Metanephros (tissue), 2 donors: ENCODE measurements at places on chromosomes 4 and X. TPM values are rescaled to one million over a fixed set of nuclear protein-coding genes. Genes with fewer than 3 reads are reported as not detected.

The FSTL5 gene
- 2.2 TPM for total RNA-seq

The HTR2C gene
- 0.41 TPM for total RNA-seq

The FHL1 gene
- total RNA-seq = 384 TPM

The DCAF8L1 gene
- total RNA-seq = not detected

The SMAD1 gene
- total RNA-seq = 46.9 TPM
